ENCODE measurements at places on chromosomes 16 and 17.

- H3K36me3 ChIP-seq = no peaks in the 10 kb centered on the region
- no peaks in the 10 kb centered on the region for H3K4me1 ChIP-seq
- H3K27me3 ChIP-seq = no peaks in the 10 kb centered on the region
- no peak overlapping the region for H3K27ac ChIP-seq
Observed at GRCh38 chr17:56359518-56359917, 206.2 kb downstream of the ANKFN1 start.

DNA sequence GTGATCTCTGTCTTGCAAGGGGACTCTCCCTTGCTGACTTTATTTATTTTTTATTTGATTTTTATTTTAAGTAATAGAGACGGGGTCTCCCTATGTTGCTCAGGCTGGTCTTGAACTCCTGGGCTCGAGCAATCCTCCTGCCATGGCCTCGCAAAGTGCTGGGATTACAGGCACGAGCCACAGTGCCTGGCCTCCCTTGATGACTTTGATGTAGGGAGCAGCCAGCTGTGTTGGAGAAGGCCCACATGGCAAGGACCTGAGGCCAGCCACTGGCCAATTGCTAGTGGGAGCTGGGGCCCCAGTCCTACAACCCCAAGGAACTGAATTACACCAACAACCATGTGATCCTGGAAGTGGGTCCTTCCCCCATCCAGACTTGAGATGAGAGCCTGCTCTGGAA, 81.8 kb downstream of the CNGB1 start:
- no peak overlapping the region for H3K4me3 ChIP-seq
- DNase-seq = no peak
- peaks cover 19% of the 10 kb centered on the region for H3K4me1 ChIP-seq
- H3K27ac ChIP-seq = no peak overlapping the region
- peaks cover 3% of the 10 kb centered on the region for H3K27me3 ChIP-seq
- no peaks in the 10 kb centered on the region for H3K36me3 ChIP-seq

GRCh38 chr17:6079155-6079888, 9.1 kb downstream of the WSCD1 start:
- DNase-seq = no peak
- no peak overlapping the region for H3K27ac ChIP-seq

GRCh38 chr17:7443499-7444485, 1.1 kb upstream of the CHRNB1 start:
- peaks cover 36% of the 10 kb centered on the region for H3K4me1 ChIP-seq
- H3K4me3 ChIP-seq = no peak overlapping the region
- H3K27me3 ChIP-seq = no peaks in the 10 kb centered on the region
- DNase-seq = no peak
- H3K27ac ChIP-seq = no peak overlapping the region
- no peaks in the 10 kb centered on the region for H3K36me3 ChIP-seq

DNA sequence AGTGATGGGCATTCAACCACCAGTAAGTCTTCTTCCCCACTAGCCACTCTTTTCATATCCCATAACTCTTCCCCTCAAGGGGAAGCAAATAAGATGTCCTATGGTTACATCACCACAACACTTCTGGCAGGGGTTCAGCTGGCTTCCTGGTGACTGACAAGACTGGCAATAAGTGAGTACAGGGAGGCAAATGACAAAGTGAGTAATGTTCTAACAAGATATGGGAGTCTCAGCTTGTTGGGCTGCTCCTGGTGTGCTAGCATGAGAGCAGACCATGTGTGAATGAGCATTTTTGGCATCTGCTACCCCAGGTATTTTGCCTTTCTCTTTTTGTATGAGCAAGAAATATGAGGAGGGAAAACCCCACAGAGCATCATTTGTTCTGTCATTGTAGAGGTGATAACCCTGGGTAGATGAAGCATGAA, 9.9 kb downstream of the TMIGD1 start:
- no peak overlapping the region for H3K4me3 ChIP-seq
- H3K4me1 ChIP-seq = peaks cover 7% of the 10 kb centered on the region
- peak; percentile 45 for DNase-seq
- no peaks in the 10 kb centered on the region for H3K27me3 ChIP-seq
- H3K27ac ChIP-seq = no peak overlapping the region

- H3K4me3 ChIP-seq = no peak overlapping the region
- H3K4me1 ChIP-seq = peaks cover 67% of the 10 kb centered on the region
- H3K27me3 ChIP-seq = no peaks in the 10 kb centered on the region
- no peak for DNase-seq
- H3K27ac ChIP-seq = no peak overlapping the region
Observed at GRCh38 chr17:81516439-81516838, 3.8 kb upstream of the ACTG1 start.

DNA sequence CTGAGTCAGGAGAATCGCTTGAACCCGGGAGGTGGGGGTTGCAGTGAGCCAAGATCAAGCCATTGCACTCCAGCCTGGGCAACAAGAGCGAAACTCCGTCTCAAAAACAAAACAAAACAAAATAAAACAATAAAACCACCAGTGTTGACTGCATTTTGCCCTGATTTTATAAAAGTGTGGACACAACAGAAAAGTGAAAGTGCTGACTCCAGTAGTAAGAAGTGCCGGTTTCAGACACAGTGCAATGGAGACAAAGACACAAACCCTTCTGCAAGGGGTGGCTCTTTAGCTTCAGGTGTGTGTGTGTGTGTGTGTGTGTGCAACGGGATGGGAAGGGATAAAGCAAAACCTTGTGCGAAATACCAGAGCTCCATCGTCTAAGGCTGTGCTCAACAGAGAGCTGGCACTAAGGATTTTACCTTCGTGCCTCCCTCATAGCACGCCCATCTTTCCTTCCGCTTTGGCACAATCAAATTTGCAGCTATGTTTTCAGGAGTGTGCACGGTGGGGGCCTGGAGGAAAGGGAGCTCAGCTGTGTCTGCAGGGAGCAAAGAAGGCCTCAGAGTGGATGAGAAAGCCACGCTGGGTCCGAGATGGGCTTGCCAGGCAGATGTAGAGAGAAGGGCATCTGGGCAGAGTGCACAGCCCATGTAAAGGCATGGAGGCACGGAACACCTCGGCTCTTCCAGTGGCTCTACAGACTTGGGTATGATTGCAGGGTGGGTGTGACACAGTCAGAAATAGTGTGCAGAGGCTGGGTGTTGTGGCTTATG, 15.5 kb downstream of the MXRA7 start:
- peaks cover 47% of the 10 kb centered on the region for H3K4me1 ChIP-seq
- no peak for DNase-seq
- H3K27ac ChIP-seq = peak overlapping the region; percentile 87
- H3K36me3 ChIP-seq = no peaks in the 10 kb centered on the region

All from thyroid gland (tissue), 4 donors.